ENCODE measurements at places on chromosomes 16 and 17.

DNA sequence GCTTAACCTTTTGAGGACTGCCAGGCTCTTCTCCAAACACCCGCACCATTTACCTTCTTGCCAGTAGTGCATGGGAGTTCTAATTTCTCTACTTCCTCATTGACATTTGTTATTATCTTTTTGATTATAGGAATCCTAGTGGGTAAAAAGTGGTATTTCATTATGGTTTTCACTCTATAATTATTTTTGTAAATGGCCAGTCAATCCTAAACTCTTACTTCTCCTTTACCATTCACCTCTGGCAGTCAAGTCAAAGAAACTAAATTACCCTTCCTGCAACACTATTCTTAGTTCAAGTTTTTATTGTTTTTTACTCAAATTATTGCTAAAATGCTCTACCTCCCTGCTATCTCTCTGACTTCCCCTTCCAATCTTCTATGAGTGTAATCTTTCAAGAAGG, 29.8 kb upstream of the ANKFY1 start:
- DNase-seq: no peak

DNA sequence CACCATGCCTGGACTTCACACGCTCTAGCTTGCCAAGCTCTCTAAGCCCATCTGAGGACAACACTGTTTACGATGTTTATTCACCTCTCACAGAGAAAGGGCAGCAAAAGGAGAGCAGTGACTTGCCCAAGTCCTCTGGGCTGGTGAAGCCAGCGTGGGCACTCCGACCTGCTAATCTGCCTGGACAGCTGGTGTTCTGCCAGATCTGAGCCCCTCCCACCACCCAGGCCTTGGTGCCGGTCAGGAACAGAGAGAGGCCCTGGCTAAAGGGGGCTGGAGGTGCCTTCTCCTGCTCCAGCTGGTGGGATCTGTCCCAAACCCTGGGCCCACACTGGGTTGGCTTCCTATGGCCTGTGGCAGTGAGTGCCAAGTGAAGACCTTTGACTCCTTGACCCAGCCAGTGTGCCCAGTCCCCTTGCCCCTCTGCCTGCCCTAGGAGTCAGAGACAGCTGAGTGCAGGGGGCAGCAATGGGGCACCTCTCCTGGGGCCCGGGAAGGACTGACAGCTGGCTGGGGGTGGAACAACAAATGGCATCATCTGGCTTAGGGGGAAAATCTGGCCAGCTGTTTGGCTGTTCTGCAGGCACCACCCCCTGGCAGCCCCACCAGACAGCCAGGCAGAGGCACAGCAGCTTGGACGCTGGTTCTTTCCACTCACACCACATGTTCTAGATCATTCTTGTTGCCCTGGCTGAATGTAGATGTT, 1.8 kb upstream of the SLC4A1 start:
- no peak for DNase-seq

DNA sequence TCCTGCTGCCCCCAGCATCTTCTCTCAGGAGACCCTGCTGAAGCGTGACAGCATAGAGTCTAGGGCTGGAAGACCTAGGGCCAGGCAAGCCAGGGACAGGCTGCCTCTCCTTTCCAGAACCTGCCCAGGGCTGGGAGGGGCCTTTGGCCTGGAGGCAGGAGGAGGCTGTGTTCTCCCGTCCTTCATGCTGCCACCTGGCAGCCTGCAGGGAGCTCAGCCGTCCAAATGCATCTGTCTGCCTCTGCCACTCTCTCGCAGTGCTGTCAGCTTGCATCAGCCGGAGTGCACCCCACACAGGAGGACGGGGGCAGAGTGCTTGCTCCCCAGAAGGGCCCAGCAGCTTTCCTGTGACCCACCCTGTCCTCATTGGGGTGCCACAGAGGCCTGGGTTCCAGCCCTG, 31.3 kb downstream of the ARHGAP23 start:
- DNase-seq: no peak

DNA sequence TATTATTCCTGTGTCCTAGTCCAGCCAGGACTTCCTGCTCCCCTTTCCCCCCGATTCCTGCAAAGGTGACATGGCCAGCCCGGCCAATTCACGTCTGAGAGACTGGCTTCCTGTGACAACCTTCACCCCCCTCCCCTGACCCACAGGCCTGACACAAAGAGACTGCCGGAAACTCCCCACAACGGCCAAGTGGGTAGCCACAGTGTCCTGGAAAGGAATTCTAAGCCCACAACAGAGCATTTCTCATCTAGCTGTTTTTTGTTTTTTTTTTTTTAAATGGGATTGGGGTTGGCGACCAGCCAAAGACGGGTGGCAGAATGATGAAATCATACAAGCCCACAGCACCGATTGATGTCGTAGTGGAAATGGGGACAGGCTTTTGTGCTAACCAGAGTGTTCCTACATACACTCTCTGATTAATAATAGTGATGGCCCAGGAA, 2.8 kb upstream of the XAF1 start:
- peak; percentile 30 for DNase-seq

DNA sequence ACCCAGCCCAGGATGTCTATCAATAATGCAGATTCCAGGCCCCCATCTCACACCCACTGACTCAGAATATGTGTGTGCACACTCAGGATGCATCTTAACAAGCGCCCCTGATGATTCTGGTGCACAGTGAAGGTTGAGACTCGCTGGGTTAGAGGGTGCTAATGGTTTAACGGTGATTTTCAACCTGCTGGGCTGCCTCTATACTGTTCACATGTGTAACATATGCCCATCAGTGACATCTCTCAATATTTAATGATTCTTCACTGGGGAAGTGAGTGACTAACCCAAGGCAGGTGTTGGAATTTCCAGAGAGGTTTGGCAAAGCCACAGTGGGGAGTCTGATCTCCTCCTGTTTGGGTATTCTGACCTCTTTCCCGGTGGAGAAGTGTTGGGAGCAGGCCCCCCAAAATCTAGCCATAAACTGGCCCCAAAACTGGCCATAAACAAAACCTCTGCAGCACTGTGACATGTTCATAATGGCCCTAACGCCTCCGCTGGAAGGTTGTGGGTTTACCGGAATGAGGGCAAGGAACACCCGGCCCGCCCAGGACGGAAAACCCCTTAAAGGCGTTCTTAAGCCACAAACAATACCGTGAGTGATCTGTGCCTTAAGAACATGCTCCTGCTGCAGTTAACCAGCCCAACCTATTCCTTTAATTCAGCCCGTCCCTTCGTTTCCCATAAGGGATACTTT, 4.1 kb upstream of the DOC2B start:
- DNase-seq: peak; percentile 24

GRCh38 chr17:32956240-32956970, 28.5 kb downstream of the TMEM98 start:
- DNase-seq: no peak

DNA sequence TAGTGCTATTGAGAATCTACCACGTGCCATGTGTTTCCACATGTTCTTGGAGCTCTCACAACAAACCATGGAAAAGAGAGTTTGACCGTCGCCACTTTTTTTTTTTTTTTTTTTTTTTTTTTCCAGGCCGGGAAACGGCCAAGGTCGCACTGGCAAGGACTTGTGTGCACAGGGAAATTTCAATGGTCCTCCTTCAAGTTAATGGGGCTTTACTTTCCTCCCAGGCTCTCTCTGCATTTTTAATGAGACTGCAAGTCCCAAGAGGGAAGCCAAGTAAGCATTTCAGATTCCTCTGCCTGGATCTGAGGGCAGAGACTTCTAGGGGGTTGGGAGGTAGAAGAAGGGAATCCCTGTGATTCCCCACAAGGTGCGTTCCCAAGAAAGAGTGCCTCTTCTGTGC, 94.7 kb upstream of the MPHOSPH6 start:
- DNase-seq: no peak

GRCh38 chr17:50207315-50207714, 5.9 kb upstream of the COL1A1 start:
- DNase-seq: no peak

DNA sequence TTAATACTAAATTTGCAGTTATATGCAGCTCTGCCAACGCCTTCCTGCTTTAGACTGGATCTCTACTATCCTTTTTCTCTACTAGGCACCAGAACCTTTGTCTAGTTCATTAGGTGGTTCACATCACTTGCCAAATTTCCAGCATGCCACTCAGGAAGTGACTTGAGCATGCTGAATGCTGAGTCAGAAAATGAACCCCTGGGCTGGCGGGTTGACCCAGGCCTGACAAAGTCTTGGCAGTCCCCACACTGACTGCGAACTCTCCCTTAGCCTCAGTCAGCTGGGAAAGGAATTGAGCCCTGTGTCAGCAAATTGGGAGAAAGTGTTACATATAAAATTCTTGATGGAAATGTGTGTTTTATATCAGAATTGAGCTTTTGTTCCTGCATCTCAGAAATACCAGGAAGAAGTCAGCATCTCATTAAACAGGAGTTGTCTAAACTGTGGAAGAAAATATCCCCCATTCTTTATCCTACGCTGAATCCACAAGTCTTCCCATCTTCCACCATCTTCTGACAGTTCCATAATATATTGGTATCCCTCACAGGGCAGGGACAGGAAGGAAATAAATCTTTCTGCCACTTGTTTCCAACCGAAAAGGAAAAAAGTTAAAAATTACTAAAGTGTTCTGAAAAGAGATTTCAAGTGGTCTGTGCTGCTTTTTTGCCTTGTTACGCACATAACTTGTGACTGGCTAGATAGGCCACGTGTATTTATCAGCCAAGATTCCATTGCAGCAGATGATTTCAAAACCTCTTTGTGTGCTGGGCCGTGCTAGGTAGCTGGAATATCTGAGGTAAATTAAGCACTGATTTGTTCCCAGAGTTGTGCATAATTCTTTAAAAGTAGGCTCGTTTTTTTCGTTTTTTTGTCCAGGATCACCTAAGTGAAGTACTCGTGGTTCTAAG, 16.7 kb upstream of the SLC12A3 start:
- no peak for DNase-seq

DNA sequence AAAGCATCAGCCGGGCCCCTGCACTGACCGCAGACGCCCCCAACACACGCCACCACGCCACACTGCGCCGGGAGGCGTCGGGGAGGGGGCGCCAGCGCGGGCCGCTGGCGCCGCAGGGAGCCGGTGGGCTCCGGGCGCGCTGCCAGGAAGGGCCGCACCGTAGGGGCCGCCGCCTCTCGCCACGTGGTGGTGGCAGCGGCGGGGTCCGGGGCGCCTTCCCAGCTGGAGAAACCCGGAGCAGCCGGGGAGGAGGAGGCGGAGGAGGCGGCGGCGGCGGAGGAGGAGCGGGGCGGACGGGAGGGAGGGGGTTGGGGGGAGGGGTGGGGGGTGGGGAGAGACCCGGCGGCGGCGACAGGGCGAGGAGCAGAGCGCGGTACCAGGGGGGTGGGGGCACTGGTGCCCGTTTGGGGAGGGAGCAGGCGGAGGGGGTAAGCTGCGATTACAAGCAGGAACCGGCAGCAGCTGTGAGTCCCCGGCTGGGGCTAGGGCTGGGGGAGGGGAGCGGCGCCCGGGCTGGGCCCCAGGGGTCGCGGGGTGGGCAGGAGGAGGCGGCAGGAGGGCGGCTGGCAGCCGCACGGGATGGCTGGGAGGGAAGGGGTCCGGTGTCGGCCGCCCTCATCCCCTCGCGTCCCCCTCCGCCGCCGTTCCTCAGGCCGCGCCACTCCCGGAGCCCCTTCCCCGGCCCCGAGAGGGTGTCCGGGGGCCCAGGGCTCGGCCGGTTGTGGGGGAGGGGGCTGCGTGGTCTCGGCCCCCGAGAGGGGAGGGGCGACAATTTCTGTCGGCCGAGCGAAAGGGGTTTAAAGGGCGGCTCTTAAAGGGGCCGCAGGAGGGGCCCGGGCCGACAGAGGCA, at the start of gene TBKBP1:
TSS of gene TBKBP1 (plus strand) at position 431 of the 850 bp plus-strand sequence. CDS start 1,952 bp downstream, outside the sequence.
- DNase-seq: no peak

- DNase-seq: no peak
Measured at GRCh38 chr16:30983289-30983889, 1.6 kb upstream of the HSD3B7 start.

- no peak for DNase-seq
Measured at GRCh38 chr16:27330542-27330941, 16.8 kb downstream of the IL4R start.

- DNase-seq: no peak
Measured at GRCh38 chr16:74309789-74310781, 13.5 kb downstream of the PSMD7 start.

DNA sequence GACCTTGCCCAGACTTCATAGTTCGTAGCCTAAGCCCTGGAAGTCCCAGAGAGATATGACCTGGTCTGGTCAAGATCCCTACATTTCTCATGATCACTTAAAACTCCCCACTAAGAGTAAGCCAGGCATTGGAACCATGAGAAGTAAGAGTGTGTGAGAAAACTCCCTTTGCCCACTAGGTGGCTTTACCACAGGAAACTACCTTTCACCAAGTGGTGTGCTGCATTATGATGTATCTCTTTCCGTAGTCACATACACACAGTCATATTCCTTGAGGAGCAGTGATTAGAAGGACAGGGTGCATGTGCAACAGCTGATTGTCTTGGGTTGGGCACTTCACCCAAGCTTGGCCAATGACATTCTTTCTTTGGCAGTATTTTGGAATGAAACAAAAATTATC, 639.3 kb downstream of the KCNJ2 start:
- DNase-seq: no peak

GRCh38 chr17:45660474-45660873, 123.6 kb upstream of the CRHR1 start:
- DNase-seq: no peak

GRCh38 chr17:77358801-77359200, 218.0 kb downstream of the SEC14L1 start:
- no peak for DNase-seq

DNA sequence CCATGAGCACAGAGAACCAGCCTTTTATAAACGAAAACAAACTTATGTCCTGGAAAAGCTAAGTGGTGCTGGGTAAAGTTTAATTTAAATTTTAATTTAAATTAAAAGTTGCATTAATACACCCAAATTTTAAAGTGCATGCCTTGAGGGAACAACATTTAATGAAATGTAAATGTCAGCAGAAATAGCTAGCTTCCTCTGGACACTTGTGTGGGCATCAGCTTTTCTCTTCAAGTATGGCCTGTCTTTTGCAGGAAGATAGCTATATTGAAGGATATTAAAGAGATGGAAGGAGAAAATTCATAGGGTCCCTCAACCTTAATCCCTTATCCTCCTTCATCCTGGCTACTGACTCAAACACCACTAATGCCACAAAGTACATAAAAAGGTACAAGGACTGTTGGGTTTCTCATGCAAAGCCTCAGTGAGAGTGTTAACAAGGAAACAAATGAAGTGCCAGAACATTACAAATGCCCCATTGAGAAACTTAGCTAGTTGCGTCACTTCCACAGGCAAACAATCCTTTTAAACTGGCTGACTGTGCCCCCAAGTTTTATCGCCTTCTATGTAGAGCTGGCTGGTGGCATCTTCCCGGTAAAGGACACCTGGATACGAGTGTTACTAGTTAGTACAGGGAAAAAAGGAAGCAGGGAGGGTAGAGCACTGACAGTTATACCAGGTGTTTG, 14.1 kb downstream of the PHF12 start:
- no peak for DNase-seq

GRCh38 chr17:66445229-66445628, 142.8 kb downstream of the PRKCA start:
- no peak for DNase-seq

GRCh38 chr16:27414788-27415431, 12.9 kb downstream of the IL21R start:
- no peak for DNase-seq

DNA sequence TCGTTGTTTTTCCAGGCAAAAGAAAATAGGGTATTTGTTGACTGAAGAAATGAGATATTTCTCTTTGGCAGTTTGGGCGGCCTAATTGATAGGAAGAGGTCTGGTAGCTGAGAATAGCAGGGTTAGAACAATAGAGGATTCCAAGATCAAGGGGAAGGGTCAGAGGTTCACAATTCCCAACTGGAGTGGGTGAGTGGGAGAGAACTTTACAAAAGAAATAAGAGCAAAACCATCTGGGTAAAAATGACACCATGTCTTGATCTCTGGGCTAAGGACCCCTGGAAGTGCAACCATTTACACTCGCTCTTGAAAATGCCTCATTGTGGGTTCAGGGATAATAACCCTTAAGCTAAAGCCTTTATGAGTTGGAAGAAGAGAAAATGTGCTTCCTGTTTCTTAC, 180.5 kb downstream of the CDH13 start:
- no peak for DNase-seq

- DNase-seq: no peak
Measured at GRCh38 chr16:83953796-83954576, 946 bp downstream of the OSGIN1 start.
